ENCODE measurements at places on chromosomes 13 and 19. TPM values are rescaled to one million over a fixed set of nuclear protein-coding genes. Genes with fewer than 3 reads are reported as not detected.
A peak's percentile ranks its signal among the peaks of the same experiment; 100 is the strongest.

GRCh38 chr13:107834717-107835116, 380.6 kb downstream of the LIG4 start:
- DNase-seq: no peak

KL gene
- polyA plus RNA-seq: 47.4 TPM

GNA15 gene
- polyA plus RNA-seq: 1.7 TPM

GRCh38 chr13:43787997-43788396, 1.2 kb upstream of the ENOX1 start:
- DNase-seq: peak; percentile 55

GRCh38 chr19:17488593-17489391, 18.5 kb downstream of the SLC27A1 start:
- peak; percentile 88 for DNase-seq

MTRF1 gene
- polyA plus RNA-seq: 11.3 TPM

DNA sequence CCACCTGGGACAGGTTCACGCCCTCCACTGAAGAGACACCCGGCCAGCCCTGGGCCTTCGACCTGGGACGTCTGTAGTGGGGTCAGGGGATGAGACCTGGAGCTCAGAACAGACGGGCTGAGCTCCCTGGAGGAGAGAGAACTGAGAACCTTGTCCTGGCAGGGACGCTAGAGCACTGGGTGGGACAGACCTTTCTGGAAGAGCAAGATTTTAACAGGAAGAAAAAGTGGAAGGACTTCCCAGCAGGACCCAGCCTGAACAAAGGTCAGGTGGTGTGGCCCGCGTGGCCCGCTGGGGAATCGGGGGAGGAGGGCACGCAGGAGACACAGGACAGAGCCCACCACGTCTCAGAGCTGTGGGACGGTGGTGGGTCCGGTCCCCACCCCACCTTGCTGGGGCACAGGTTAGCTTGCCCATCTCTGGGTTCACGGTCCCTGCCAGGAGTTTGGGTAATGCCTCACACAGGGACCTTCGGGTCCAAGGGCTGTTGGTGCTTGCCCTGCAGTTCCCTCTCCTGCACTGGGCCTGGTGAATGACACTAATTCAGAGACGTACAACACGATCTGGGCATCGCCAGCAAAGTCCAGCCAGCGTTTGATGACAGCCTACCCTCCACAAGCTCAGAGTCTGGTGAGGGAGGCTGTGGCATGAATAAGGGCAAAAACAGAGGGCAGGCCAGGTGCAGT, 1.2 kb upstream of the EFNA2 start:
- no peak for DNase-seq

- no peak for DNase-seq
Observed at GRCh38 chr13:62294244-62294643, 878.6 kb upstream of the PCDH20 start.

DNA sequence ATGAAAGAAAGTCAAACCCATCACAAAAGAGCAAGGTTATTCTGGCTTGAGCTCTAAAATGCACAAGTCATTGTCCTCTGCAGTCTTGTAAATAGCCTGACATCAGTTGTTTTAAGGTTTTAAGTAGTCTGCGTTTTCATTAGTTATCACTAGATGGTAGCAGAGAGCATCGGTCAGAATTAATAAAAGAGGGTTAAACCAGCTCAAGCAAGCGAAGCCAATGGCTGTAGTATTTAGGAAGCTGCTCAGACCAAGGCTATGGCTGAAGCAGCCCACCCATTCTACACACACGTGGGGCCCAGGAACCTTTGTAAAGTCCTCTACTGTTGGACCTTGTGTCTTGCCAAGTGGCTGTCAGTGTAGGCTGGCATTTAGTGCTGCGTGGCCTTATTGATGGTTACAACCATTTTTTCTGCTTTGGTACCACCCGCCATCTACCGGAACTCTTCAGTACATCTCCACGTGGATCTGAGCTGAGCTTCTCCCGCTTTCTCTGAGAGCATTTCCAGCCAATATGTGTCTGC, 13.3 kb upstream of the ZNF57 start:
- no peak for DNase-seq

MPND gene
- polyA plus RNA-seq: 43.5 TPM

CYP2A6 gene
- not detected for polyA plus RNA-seq

DNA sequence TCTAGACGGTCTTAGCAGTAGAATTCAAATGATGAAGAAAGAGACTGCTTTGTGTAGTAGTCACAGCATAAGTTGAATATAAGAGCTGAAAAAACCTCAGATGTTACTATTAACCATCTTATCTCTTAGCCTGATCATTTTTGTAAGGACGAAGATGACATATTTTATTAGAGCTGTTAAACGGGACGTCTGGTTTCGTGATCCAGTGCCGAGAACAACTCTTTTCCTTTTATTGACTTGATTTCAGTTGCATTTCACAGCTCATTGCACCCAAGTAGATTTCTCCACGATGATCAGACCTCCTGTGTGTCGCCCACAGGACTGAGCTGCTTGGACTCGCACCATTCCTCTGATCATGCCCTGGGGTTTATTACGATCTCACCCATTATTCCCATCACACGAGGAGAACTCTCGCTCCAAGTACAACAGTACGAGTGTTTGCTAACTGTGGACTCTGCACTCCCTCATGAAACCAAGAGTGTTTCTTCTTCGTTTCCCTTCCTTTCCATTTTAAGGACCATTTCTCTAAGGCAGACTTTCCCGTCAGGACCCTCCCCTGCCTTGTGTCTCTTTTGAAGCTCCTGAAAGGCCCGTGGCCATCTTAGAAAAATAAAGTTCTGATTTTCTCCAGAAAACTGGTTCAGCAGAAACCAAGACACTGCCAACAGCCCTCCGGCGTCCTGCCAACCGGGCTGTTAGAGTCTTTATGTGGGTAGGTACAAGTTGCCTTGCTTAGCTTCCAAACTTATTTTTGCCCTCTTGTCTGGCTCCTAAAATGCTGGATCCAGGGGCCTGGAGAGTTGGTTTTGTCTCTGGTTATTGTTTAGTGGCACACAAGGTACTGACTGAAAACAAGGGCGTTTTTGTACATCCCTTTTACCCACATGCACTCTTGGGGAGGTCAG, 48.2 kb upstream of the RNF113B start:
- DNase-seq: no peak

DNA sequence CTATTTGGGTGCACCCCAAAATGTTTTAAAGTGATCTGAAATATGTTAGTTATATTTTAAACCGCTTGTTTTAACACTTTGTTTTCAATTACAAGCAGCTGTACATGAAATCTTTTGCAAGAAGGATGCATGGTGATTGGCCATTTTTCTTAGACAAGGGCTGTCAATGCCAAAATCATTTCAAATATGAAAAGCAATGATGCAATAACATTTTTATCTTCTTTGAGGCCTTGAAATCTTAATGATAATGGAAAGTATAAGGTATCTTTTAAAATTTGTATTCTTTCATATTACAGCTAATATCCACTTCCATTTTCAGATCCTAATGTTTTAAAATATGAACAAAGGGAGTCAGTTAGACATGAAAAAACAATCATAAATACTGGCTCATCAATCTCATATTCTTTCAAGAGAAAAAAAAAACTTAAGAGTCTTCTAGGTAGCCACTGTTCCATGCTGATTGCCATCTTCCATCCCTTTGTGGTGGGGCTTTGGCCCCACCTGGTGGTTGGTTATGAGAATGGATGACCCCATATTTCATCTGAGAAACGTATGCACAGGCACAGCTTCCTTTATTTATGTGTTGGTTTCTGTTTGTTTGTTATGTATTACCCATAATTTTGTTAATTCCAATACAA, 330.3 kb upstream of the MIR17HG start:
- DNase-seq: peak; percentile 34

ZNF20 gene
- 3.2 TPM for polyA plus RNA-seq

DNA sequence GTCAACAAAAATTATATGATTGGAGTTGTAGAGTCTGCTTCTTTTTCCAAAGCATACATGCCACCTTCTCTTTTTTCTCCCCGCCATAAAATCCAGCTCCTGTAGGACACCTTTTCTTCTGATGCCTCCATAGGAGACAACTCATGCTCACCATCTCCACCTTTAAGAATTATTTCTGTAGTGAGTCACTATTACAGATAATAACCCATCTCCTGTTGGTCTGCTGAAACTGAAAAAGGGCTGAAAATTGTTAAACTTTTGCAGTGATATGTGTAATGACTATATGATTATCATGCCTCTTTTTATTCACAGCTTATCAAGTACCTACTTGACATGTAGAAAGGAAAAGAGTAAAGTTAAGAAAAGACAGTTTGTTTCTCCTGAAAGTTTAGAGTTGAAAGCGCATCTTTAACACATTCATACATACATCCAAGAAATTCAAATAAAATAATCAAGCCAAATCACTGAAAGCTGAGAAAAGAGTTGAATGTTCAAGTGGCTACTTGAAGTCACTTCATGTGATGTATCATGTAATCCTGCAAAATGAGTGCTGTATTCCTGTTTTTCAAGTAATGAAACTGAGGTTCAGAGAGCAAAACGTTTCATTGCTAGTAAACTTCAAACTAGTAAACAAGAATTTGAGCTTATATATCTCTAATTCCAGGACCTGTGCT, 35.5 kb upstream of the LPAR6 start:
- no peak for DNase-seq

KLF1 gene
- not detected for polyA plus RNA-seq

DNA sequence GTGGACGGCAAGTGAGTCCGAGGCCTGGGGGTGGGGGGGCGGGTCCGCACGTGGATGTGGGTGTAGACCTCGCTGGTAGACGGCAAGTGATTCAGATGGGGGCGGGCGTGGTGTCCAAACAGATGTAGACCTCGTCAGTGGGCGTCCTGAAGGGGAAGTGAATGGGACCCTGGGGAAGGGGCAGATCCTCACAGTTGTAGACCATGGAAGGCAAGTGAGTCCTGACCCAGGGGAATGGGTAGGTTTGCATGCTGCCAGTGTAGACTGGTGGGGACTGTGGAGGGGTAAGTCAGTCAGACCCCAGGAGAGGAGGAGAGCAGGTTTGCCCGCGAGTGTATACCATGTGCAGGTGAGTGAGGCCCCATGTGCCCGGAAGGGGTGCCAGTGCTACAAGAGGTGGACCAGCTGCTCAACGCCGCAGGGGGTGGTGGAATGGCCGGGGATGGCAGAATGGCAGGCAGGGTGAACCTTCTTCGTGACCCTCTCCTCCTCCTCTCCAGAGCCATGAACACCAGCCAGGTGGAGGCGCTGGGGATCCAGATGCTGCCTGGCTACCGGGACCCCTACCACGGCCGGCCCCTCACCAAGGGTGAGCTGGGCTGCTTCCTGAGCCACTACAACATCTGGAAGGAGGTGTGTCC, 22.1 kb downstream of the COLGALT1 start:
- DNase-seq: no peak

DNA sequence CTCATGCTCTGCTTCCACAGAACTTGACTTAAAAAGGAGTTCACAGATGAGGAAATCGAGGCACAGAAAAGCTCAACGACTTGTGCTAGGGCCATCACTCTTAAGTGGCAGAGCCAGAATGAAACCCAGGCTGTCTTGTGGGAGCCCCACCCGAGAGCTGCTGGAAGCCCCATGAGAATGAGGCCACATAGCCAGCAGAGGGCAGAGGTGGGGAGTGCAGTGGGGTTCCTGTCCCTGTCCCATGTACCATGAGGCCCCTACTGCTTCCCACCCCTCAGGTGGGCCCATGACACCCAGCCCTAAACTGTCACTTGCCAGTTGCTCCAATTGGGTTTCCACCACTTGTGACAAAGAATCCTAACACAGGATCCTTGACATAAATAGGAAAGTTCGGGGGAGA, 175.9 kb downstream of the IRS2 start:
- no peak for DNase-seq

GRCh38 chr13:97328222-97328790, 105.7 kb upstream of the RAP2A start:
- DNase-seq: no peak

- DNase-seq: no peak
Observed at GRCh38 chr13:55361141-55361540, 1779.6 kb upstream of the PRR20A start.

GRCh38 chr13:27006519-27007161, 165.0 kb downstream of the USP12 start:
- DNase-seq: peak; percentile 80

RDH8 gene
- not detected for polyA plus RNA-seq

DNA sequence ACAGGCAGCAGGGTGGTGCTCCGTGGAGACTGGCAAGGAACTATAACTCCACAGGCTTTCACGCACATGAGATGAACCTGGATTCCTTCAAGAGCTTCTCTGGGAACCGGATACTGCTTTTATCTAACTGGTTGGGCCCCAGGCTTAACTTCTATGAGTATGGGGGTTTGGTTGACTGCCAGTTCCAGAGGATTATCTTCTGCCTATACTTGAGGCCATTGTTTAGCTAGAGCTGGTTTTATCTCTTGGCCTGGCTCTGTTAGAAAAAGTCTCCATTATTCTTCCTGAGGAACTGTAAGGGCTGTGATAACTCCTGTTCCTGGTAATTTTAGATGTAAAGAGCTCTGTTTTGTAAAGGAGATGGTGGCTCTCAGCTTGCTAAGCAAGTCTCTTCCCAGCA, 40.9 kb downstream of the ZNF846 start:
- DNase-seq: no peak

GRCh38 chr13:35914662-35915061, 216.5 kb downstream of the DCLK1 start:
- DNase-seq: no peak

GRCh38 chr19:50719566-50719965, at the start of gene SHANK1:
TSS of gene SHANK1 (minus strand) at chr19:50719802. CDS start at chr19:50716919, 2,883 bp downstream.
- DNase-seq: peak; percentile 87

POU2F2 gene
- 1.3 TPM for polyA plus RNA-seq

DNA sequence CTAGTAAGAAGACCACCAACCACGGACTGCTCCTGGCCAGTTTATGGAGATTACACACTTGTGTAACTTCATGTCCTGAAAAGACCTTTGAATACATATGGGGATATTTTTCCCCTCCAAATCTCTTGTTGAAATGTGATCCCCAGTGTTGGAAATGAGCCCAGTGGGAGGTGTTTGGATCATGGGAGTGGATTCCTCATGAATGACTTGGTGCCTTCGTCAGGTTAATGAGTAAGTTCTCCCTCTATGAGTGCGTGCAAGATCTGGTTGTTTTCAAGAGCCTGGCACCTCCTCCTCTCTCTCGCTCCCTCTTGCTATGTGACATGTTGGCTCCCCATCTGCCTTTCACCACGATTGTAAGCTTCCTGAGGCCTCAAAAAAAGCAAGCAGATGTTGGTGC, 769.0 kb upstream of the SLITRK1 start:
- no peak for DNase-seq

DNA sequence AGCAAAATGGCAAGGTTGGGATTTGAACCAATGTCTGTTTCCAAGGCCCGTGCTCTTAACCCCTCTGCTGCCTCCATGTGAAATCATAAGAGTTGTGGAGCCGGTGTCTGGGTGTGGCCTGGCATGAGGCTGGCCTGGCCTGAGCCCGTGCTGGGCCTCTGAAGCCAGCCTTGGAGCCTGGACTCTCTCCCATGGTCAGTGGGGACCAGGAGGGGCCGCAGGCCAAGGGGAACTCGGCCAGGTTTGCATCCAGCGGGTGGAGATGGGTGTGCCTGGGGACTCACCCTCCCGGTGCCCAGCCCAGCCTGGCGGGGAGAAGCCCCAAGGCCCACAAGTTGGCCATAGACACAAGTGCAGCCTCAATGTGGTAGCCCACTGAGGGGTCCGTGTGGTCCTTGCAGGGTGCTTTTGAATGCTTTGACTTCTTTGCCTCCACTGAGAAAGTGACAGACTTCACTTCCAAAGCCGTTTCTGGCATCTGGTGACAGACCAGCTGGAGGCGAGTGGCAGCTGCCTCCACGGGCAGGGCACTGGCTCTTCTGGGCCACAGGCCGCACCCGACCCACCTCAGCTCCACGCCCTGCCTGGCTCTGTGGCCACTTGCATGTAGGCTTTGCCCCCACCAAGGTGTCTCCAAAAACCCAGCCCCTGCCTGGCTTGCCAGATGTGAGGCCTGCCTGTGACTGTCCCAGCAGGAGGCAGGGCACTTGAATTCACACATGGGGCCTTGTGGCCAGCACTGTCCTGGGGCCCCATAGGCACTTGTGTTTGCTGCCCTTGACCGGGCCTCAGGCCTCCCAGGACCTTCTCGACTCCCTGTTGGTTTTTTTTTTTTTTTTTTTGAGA, 26.2 kb upstream of the NCCRP1 start:
- no peak for DNase-seq

NPHS1 gene
- polyA plus RNA-seq: 39.7 TPM

Measured in kidney (tissue), 22 donors.